ENCODE measurements at places on chromosomes 6 and 20. TPM values are rescaled to one million over a fixed set of nuclear protein-coding genes. Genes with fewer than 3 reads are reported as not detected.

DNA sequence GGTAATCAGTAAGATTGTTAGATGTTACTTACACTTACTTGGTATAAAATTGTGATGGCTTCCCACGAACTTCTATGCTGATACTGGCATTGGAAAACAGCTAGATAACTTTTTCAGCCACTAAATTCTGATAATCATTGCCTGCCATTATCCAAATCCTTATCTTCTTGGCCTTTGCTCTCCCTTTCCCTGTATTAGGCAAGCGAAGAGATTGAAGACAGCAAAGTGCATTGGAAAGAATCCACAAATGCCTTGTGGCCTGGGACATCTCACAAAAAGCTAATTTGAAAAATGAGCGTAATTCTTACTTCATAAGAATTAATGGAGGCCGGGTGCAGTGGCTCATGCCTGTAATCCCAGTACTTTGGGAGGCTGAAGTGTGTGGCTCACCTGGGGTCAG is 79.5 kb upstream of the MARCKS start:
- no peak for DNase-seq

GRCh38 chr20:62642666-62643520 is 590 bp downstream of the SLCO4A1 start:
- DNase-seq, result no peak

GRCh38 chr6:92329208-92329847 is 1090.0 kb downstream of the EPHA7 start:
- no peak for DNase-seq

GRCh38 chr6:156933201-156934068 is 156.3 kb downstream of the ARID1B start:
- peak; percentile 62 for DNase-seq

- DNase-seq, result no peak
These were observed 25.9 kb downstream of the ADGRF1 start for GRCh38 chr6:47016261-47016660.

DNA sequence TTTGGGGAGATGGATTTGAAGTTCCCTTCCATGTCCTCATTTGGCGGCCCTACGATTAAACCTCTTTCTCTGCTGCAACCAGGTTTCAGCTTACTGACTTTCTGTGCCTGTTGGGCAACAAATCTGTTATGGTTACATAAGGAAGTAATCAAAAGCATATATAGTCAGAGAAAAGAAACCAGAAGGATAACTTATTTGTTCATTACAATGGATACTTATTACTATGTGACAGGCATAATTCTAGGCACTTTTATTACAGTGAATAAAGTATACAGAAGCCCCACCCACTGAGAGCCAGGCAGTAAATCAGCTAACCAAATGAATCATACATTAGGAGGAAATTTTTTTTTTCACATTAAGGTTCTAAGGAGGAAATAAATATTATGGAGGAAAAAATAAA is 9.6 kb upstream of the TRIM31 start:
- no peak for DNase-seq

- DNase-seq, result no peak
These were observed 249 bp downstream of the SAMD10 start for GRCh38 chr20:63979229-63979556.

DNA sequence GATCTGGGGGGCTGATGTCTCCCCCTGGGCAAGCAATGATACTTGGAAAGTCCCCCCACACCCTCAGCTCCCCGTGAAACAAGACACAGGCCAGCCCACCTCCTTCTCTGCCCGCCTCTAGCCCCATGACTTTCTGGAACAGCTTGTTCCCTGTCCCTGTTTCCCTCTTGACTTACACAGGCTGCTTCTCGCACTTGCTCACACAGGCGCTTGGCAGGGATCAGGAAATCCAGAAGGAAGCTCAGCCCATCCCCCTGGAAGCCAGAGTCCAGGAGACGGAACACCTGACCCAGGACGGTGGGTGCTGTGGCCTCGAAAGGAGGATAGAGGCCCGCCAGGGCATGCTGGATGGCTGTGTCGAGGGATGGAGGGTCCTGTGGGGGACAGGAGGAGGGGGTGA is 14.8 kb downstream of the KIAA1755 start:
- DNase-seq, result no peak

GRCh38 chr6:110573136-110573535 is 96.7 kb upstream of the SLC22A16 start:
- no peak for DNase-seq

DNA sequence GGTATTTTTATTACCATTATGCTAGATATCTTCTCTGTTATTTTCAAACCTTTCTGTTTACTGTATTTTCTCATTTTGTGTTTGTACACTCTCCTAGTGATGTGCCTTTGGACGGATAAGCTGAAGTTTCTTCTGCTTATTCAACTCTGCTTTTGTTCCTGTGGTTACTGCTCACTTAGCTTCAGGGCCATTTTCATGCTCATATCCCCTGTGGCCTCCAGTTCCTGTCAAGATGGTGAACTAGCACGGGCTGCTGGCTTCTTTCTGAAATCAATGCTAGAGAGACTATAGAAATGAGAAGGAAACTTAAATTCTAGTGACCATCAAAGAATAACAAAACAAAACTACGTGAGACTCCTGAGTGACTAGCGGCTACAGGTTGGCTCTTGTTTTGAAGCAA is 6.8 kb upstream of the CST8 start:
- DNase-seq, result no peak

GRCh38 chr6:82337688-82338257 is 25.8 kb upstream of the TPBG start:
- no peak for DNase-seq

DNA sequence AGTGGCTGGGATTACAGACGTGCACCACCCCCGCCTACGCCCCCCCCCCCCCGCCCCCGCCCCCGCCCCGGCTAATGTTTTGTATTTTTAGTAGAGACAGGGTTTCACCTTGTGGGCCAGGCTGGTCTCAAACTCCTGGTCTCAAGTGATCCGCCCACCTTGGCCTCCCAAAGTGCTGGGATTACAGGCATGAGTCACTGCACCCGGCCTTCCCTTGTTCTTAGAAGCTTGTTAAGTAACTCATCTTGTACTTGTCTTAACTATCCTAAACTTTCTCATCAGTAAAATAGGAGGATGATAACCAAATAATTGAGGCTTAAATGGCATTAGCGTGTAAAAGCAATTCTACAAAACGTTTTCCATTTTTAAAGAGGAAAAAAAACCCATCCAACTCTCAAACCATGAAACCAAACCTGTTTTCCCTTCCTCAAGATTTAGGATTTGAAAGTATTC is 4.2 kb downstream of the CDYL start:
- DNase-seq, result no peak

GRCh38 chr20:8389381-8390036 is 257.4 kb downstream of the PLCB1 start:
- DNase-seq, result peak; percentile 66

DNA sequence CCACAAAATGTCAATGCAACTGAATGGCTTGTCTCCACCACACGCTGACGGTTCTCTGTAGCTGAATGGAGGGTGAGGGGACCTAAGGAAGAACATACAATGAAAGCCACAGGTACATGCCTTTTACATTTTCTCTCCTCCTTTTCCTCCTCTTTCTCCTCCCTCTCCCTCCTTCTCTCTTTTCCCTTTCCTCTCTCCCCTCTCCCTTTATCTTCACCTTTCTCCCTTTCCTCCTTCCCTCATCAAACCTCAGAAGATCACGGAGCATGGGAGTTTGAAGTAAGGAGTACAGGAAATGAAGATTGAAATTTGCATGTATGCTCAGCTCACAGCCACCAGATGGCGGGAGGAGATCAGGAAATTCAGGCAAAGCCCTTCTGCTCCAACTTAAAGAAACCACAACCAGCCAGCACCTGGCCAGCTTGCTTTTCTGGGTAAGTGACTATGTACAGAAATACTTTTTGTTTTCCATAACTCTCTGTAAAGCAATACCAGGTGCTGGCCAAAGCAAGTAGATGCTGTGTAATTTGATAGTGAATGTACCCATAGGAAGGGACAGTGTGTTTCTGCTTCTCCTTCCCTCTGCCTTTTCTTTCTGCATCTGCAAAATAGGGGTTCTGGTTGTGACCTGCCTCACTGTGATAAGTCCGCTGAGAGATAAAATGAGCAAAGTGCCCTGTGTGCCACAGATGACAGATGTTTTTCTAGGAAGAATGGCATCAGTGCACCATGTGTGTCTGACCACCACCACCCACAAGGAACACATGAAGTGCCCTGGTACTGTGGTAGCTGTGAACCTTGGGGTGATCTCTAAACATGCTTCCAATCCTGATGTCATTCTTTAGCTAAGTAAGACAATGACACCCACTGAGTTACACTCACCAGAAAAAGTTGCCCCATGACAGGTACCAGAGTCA is 18.6 kb upstream of the FOXO3 start:
- peak; percentile 85 for DNase-seq

GRCh38 chr6:27617700-27618689 is 145.1 kb upstream of the ZNF184 start:
- peak; percentile 65 for DNase-seq

DNA sequence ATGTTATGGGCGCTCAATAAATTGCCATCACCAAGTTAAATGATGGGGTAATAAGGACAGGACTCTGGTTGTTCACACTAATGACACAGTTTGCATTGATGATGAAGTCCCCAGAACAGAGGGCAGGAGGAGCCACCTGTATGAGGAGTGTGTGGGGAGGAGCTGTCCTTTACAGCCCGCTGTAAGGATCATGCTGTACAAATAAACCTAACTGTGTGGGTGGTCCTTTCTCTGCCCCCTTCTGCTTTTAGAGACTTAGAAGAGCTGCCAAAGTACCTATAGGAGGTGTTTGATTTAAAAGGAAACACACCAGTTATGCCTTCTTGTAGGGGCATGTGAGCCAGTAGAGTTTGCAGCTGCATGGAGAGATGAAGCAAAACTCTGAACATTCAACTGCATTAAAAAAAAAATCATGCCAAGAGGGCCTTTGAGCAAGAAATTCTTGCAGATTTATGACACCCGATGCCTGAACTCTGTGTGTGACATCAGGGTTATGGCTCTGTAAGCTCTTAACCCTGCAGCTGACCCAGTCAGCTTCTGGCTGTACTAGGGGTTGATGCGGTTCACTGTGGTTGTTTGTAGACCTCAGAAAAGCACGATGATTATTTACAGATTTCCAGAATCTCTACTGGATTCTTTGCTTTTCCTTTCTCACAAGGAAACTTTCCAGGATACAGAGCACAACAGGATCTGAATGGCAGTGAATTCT is 67.4 kb downstream of the UST start:
- no peak for DNase-seq

GRCh38 chr6:26358511-26358981 is 6.5 kb upstream of the BTN3A2 start:
- DNase-seq, result no peak

The WFDC5 gene
- not detected for polyA plus RNA-seq

The TNFAIP3 gene
- polyA plus RNA-seq, result 164 TPM

The ADRM1 gene
- polyA plus RNA-seq, result 143 TPM

The TBC1D22B gene
- polyA plus RNA-seq, result 5.2 TPM

The RGS17 gene
- 0.27 TPM for polyA plus RNA-seq

The LBP gene
- 57.2 TPM for polyA plus RNA-seq

Data from hepatocyte (in vitro differentiated cells).